ENCODE measurements at places on chromosomes 3 and 15.
A peak's percentile ranks its signal among the peaks of the same experiment; 100 is the strongest.

GRCh38 chr3:114212646-114213045, 24.7 kb downstream of the ZNF80 start:
- DNase-seq, result no peak

DNA sequence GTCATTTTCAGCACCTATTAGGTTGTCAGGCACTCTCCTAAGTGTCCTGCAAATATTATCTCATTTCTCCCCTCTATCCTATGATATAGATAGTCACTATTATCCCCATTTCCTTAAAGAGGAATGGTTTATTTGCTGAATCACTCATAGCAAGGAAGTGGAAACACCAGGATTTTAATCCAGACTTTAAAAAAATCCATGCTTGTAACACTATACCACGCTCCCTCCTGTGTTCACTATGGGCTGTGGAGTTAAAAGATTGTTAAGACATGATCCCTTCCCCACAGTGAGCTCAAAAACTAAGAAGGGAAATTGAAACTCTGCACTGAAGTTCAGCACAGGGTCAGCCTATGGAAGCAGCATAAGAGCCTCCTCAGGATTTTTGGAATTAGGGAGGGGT, 60.2 kb downstream of the TMEM39A start:
- no peak for DNase-seq

GRCh38 chr3:101170062-101170771, 150.2 kb downstream of the IMPG2 start:
- DNase-seq, result no peak

DNA sequence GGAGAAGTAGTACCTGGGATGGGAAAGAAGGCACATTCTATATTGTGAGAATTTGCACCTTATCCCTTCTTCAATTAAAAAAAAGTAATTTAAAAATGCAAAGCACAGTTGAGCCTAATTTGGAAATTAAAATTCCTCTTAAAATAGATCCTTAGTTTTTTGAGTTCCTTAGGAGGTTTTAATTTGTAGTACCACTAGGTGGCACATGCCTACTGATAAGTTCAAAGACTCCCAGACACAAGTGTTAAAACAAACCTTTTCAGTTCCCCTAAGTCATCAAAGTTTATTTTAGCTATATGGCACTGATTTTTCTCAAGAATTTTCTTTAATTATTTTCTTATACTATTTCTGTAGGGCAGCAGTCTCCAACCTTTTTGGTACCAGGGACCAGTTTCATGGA, 127.6 kb upstream of the AZI2 start:
- no peak for DNase-seq

- no peak for DNase-seq
Observed at GRCh38 chr15:82146990-82147461, 101.2 kb upstream of the MEX3B start.

- no peak for DNase-seq
Observed at GRCh38 chr3:40237889-40238571, 71.5 kb upstream of the EIF1B start.

- DNase-seq, result no peak
Observed at GRCh38 chr3:58130591-58130990, 80.2 kb downstream of the DNASE1L3 start.

DNA sequence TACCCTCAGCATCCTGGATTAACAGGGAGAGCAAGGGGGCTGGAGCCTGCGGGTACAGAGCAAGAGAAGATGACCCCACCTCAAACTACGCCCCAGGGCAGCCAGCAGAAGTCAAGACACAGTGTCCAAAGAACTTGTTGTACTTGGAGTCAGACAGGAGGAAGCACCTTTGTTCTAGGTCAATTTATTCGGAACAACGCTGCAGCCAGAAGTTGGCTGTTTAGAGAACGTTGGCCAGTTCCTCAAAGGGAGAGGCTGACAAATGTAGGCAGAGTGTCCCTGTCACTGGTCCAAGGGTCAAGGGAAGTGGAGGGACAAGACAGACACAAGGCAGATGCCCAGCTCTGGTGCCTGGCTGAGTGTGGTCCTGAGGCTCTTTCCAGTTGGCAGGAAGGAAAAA, 32.1 kb upstream of the PIAS1 start:
- no peak for DNase-seq

DNA sequence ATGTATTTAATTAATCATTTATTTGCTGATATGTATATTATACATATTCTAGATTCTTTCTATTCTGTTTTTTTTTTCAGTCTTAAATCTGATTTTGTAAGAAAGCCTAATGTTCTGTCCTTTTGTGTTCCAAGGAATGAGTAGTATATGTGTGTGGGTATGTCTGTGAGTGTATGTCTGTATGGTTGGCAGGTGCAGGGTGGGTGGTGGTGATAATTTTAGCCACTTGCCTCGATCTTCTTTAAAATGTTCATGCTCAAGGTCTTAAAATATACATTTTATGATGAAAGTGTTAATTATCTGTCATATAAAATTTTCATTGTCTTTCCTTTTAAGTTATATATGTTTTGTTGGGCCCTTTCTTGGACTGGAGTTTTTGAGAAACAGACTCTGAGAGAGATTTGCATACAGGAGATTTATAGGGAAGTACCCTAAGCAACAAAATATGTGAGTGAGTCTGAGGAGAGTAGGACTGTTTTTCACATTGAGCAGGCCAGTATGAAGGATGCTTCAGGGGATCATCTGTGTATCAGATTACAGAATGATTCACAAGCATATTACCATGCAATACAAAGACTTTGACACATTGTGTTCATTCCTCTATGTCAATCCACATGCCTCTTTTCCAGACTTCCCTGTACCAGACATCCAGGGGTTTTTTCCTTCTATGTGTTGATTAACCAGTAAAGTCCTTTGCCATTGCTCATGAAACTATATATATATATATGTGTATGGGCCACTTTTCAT, 211.0 kb upstream of the DPPA4 start:
- no peak for DNase-seq

- DNase-seq, result no peak
Observed at GRCh38 chr15:58321034-58321433, 110.8 kb upstream of the LIPC start.

DNA sequence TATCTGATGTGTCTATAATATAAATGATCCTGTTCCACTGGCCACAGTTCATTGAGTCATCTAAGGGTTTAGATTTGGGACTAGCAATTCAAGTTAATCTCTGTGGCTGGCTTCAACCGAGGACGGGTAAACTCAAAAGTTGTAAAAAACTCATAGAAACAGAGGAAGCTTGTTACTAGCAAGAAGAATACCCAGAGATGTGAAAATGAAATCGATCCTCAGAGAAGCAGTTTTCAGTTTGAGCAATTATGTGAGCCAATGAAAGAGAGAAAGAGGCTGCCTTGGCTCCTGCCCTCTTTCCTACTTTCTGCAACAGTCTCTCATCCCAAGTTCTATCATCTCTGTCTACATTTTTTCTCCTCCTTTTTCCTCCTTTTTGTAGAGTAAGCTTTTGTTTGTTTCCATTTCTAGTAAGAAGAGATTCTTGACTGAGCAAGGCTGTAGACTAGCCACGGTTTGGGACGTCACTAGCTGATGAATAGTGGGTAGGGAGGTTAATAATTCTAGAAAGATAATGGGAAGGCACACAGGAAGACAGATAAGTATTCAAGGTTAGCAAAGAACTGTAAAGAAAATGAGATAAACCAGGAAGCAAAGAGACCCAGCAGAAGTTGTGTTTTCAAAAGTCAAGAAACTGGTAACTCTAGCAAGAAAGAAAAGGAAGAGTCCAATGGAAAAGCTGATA, 298.9 kb upstream of the NR2F2 start:
- no peak for DNase-seq

DNA sequence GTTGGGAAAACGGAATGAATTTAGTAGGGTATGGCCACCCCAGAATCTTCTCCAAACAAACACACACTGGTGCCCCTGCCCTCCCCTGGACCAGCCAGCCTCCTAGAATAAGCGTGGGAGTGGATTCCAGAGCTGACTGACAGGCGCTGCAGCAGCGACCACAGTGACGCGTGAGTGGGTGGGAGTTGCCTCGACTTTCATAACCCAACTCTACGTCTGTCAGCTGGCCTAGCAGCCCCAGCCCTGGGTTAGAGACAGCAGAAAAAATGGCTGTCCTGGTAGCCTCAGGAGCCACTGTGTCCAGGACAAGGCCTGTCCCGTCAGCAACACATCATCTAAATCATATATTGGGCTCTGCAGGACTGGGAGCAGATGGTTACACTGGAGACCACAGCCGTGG, 10.0 kb downstream of the PLA2G4B start:
- no peak for DNase-seq

GRCh38 chr15:92392462-92392861, 1.2 kb upstream of the ST8SIA2 start:
- no peak for DNase-seq

- DNase-seq, result no peak
Observed at GRCh38 chr3:29420106-29420505, 139.2 kb downstream of the RBMS3 start.

- no peak for DNase-seq
Observed at GRCh38 chr3:185846037-185846436, 21.2 kb upstream of the IGF2BP2 start.

- no peak for DNase-seq
Observed at GRCh38 chr3:195401943-195402342, 40.9 kb downstream of the ACAP2 start.

DNA sequence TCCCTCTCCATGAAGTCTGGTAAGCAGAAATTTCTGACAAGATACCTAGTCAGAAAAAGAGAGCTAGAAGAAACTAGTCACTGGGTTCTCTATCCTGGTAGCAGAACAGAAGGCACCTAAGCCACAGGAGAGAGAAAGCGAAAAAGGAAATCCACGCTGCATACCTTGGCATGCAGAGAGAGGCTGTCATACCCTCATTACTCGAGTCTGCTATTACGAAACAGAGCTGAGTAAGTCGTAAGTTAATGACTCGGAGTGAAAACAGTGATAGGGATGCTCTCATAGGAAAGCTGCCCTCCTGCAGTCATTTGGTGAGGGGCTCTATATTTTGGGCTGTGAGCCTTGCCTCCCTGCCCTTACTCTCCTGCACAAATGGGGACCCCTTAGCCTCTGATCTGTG, 16.2 kb downstream of the CLRN1 start:
- DNase-seq, result no peak

DNA sequence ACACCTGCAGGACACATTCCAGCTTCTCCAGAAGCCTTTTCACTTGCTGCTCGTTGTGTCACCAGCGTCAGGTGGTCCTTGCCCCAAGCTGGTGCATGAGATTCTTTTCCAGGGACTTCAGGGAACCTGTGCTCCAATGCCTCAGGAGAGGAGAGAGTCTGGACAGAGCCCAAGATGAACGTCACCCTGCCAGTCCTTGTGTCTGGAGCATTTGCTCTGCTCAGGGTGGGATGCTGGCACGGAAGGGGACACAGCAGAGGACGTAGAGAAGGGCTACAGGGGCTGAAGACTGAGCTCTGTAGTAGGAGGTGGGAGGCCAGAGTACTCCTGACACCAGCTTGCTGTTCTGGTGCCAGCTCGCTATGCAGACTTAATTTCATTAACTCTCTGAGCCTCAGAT, 262.1 kb downstream of the XXYLT1 start:
- no peak for DNase-seq

DNA sequence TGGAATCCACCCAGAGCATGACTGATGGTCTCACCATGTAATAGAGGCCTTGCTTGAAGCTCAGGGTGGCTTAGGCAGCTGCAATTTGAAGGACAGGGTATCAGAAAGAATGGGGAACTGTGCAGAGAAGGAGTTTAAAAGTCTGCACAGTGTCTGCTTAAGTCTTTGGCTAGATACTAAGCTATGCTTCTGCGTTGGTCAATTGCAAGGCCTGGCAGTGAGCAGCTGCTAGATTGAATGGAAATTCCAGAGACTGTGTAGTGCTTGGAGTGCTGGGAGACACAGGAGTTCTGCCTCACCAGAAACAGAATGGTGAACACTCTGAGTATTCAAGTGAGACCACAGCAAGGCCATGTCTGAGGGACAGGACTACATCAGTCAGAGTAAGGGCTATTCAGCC, 17.3 kb upstream of the ATP10A start:
- DNase-seq, result no peak

GRCh38 chr15:69413822-69414700, at the start of gene KIF23:
Gene KIF23 (plus strand): TSS chr15:69414349. CDS start chr15:69414466, 117 bp downstream.
- peak; percentile 83 for DNase-seq

DNA sequence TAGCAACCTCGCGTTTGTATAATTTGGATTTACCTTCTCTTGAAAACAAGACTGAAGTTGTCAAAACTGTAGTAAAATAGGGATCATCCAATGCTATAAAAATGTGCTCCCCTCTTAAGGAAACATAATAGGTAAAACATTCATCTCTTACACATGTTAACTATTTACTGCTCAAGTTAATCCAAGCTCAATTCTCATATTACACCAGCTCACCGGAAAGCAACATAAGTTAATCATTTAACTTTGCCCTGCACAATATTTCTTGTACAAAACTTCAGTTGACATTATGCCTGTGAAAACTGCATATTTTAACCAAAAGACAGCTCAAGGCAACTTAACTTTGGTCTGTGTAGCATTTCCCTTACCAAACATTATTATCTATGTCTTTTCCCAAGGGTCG, 634.2 kb downstream of the NAALADL2 start:
- no peak for DNase-seq

GRCh38 chr3:190696777-190697501, 165.6 kb downstream of the GMNC start:
- DNase-seq, result no peak

- DNase-seq, result no peak
Observed at GRCh38 chr3:106067711-106068110, 198.9 kb upstream of the CBLB start.

- no peak for DNase-seq
Observed at GRCh38 chr3:13575459-13576061, 26.6 kb downstream of the FBLN2 start.

GRCh38 chr3:173789530-173790162, 392.1 kb downstream of the NLGN1 start:
- DNase-seq, result no peak

DNA sequence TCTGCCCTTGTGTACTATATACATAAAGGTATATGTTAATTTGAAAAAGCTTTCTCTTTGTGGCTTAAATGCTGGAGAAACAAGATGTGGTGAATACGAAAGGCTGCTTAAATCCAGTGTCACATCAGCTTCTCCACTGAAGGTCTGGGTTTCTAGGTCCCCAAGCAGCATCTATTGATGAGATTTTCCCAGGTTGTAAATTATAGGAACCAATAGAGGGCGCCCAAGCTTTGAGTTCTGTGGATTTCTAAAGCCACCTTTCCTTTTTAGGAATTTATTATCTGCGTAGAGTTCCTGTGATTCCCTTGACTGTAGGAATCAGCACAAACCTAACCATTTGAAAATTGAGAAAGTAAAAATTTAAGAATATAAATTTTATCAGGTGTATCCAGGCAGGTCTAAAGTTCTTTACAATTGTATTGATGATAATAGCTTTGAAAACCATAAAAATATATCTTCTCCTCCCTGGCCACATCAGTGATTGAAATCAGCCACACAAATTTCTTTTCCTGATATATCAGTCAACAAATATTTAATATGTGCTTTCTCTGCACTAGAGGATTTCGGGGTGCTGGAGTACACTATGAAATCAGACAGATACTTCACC, 88.3 kb upstream of the ADAMTSL3 start:
- no peak for DNase-seq

- no peak for DNase-seq
Observed at GRCh38 chr3:187963003-187963676, 190.8 kb upstream of the LPP start.

GRCh38 chr3:59654123-59654479, 604.3 kb upstream of the CFAP20DC start:
- DNase-seq, result no peak

GRCh38 chr3:52007291-52007690, 11.6 kb upstream of the RPL29 start:
- DNase-seq, result no peak

GRCh38 chr3:18747383-18747782, 322.2 kb upstream of the SATB1 start:
- no peak for DNase-seq

All from omental fat pad (tissue), 4 donors.